ENCODE measurements at places on chromosomes 12 and 14.

DNA sequence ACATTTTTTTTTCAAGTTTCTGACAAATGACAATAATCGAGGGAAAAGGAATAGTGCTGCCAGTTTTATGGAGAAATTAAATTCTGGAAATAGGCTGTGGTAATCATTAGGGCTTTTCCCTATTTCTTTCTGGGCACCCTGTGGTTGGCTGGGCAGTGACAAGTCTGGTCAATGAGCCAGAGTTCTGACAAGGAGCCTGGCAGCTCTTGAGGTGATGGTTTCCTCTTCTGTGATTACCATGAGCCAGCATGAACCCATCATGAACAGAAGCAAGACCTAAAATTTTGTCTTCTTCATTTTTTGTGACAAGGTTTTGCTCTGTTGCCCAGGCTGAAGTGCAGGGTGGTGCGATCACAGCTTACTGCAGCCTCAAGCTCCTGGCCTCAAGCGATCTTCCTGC is 115.8 kb downstream of the TRAFD1 start:
- no peak for DNase-seq

- no peak for DNase-seq
Observed at GRCh38 chr12:94769776-94770759, 119.7 kb upstream of the TMCC3 start.

DNA sequence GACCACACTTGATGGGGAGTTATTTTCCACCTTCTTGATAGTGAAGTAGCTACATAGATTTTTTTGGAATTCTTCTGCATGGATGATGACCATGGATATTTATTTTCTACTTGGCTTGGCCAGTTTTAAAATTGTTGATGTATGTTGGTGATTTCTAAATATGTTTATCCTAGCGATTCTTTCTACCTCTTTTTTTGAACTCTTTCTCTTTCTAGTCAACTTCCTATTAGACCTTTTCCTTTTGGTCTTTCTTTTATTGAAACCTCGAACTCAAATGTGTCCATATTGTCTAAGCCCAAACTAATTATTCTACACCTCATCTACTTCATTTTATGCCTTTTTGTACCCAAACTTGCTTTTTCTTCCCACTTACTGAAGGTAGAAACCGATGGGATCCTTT is 37.0 kb downstream of the CCDC91 start:
- DNase-seq = no peak

- no peak for DNase-seq
Observed at GRCh38 chr12:31599053-31599452, 8.1 kb upstream of the DENND5B start.

DNA sequence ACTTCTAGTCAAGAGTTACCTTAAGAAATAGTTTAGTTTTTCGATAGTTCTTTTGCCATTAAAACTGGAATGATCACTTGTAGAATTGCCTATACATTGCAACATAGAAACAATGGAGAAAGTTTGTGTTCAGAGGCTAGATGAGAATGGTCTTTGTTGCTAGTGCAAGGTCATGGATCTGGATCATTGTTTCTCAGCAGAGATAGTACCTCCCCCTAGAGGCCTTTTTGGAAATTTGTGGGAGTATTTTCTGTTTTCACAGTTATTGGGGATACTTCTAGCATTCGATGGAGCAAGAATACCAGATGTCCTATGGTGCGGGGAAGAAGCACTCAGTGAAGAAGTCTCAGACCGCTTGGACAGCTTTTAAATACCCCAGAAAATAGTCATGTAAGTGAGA is 138.8 kb upstream of the HMGA2 start:
- peak; percentile 32 for DNase-seq

DNA sequence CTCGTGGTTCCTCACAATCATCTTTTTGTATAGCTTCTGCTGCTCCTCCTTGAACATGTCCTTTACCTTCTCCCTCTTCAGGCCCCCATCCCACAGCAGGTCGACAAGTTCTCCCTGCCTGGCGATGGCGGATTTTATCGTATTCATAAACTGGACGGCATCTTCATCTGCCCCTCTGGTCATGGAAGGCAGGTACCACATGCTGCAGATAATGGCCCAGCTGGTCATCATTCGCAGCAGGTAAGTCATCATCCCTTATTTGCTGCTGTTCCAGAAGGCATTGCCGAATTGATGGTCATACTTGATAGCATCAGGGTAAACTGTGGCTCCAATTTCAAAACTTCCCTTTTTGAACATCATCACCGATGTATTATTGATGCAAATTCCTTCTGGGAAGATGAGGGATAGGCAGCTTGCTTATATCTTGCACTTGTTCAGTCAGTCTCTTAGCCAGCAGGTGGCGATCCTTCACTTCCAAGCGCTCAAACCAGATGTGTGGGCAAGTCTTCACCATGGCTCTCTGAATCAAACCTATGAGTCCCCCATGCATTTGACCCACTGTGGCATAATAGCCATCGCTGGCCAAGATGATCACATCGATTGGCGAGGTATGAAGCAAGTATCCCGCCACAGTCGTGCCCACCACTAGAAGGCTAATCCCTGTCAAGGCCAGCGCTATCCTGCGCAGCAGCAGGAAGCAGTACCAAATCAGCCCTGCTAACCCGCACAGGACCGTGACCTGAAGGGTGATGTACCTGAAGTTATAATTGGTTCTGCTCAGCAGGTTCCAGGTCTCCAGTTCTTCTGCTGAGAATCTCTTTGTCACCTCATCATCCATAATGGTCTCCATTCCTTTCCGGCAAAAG is 381.5 kb upstream of the STXBP6 start:
- no peak for DNase-seq

- peak; percentile 52 for DNase-seq
Observed at GRCh38 chr14:103103461-103104388, 9.2 kb downstream of the EXOC3L4 start.

GRCh38 chr12:99975321-99975720 is 9.4 kb downstream of the ANKS1B start:
- DNase-seq = no peak

GRCh38 chr12:42186793-42187192 is 42.1 kb upstream of the GXYLT1 start:
- DNase-seq = no peak

- DNase-seq = no peak
Observed at GRCh38 chr12:65952737-65953209, 128.5 kb downstream of the HMGA2 start.

Measured in RWPE1 (cell line).